ENCODE measurements at places on chromosomes 5 and 9.

GRCh38 chr5:65696892-65697291, 25.0 kb downstream of the SGTB start:
- no peaks in the 10 kb centered on the region for H3K4me1 ChIP-seq
- no peak overlapping the region for H3K27ac ChIP-seq
- no peak for DNase-seq
- H3K27me3 ChIP-seq, result no peaks in the 10 kb centered on the region
- H3K4me3 ChIP-seq, result no peak overlapping the region

DNA sequence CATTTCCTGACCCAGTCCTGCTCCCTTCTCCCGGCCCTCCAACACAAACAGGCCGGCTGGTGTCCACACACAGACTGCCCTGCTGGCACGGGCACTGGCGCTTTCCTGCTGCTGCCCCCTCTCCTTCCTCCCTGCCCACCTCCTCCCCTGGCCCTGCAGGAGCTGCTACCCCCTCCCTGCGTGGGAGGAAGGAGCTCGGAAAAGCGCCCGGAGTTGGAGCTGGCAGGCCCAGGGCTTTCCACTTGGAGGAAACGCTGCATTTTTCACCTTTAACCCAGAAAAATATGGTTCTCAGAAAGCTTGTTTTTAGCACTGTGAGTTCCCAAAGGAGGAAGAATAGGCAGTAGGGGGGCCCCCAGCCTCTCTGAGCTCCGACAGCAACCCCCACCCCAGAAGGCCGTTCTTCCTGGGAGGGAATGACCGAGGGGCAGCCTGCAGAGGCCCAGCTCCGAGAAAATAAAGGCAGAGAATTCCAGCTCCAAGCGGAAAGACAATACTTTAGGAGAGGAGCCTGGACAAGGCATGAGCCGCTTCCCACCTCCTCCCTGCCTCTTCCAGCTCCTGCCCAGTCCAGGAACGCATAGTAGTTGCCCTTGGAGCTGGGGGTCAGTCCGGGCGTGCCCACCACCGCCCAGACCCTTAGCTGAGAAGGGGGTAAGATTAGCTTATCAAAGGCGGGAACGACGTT, 88.9 kb downstream of the LIFR start:
- H3K27me3 ChIP-seq, result peaks cover 95% of the 10 kb centered on the region
- no peaks in the 10 kb centered on the region for H3K36me3 ChIP-seq
- no peak overlapping the region for H3K4me3 ChIP-seq
- peak overlapping the region; percentile 84 for H3K27ac ChIP-seq
- no peak for DNase-seq

DNA sequence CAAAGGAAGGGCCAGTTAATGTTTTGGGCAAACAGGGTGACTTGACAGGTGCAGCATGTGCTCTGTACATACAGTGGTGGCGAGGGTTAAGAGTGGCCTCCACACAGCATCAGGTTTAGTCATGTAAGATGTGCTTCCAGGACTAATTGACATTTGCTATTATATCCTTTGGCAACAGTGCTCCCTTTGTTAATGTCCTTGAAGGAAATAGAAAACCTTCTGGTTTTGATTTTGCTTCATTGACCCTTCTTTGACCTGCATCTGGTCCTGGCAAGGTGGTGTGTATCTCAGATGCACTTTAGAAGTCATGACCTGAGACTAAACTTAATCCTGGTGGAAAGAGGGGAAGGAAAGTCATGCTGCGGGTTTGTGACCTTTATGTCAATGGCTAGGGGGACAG, 440.0 kb downstream of the ENC1 start:
- DNase-seq, result no peak
- no peak overlapping the region for H3K27ac ChIP-seq
- H3K27me3 ChIP-seq, result no peaks in the 10 kb centered on the region
- no peaks in the 10 kb centered on the region for H3K36me3 ChIP-seq

- H3K27ac ChIP-seq, result no peak overlapping the region
- H3K4me3 ChIP-seq, result no peak overlapping the region
- H3K36me3 ChIP-seq, result no peaks in the 10 kb centered on the region
- no peaks in the 10 kb centered on the region for H3K27me3 ChIP-seq
These were observed 290.0 kb downstream of the ACTL7B start for GRCh38 chr9:108565651-108566378.

DNA sequence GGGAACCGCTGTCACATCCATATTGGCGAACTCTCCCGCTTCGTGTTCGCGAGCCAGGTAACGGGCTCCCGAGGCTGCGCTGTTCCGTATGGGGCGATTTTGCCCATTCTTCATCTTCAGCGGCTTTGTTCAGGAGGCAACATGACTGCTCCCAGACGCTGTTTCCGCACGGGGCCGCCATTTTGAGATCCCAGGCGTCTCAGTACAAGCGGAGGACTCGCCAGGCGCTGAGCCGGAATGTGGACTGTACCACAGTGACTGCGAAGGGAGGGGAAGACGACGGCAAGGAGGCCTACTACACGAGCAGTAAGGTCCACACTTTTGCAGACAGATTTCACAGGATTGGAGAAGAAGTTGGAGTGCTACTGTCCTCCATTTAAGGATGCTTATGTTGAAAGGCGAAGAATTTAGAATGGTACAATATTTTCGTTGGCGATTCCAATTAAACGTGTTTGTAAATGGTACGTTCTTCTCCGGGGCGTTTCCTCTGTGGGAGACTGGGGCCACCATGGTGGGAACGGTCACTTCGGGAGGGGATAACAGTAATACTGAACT, 41.6 kb upstream of the ZNF300 start:
- no peaks in the 10 kb centered on the region for H3K4me1 ChIP-seq
- peak; percentile 76 for DNase-seq
- H3K27ac ChIP-seq, result peak overlapping the region; percentile 71
- no peak overlapping the region for H3K4me3 ChIP-seq
- H3K36me3 ChIP-seq, result peaks cover 11% of the 10 kb centered on the region
